Amniotic stem cell (primary cell): ENCODE measurements at places on chromosomes 6 and 20.

GRCh38 chr20:3101251-3101650 is 16.7 kb upstream of the AVP start:
- no peak for DNase-seq

- peak; percentile 11 for DNase-seq
Observed at GRCh38 chr20:16801919-16802651, 53.9 kb downstream of the OTOR start.

GRCh38 chr6:44407951-44408670 is 20.6 kb downstream of the CDC5L start:
- DNase-seq = no peak

DNA sequence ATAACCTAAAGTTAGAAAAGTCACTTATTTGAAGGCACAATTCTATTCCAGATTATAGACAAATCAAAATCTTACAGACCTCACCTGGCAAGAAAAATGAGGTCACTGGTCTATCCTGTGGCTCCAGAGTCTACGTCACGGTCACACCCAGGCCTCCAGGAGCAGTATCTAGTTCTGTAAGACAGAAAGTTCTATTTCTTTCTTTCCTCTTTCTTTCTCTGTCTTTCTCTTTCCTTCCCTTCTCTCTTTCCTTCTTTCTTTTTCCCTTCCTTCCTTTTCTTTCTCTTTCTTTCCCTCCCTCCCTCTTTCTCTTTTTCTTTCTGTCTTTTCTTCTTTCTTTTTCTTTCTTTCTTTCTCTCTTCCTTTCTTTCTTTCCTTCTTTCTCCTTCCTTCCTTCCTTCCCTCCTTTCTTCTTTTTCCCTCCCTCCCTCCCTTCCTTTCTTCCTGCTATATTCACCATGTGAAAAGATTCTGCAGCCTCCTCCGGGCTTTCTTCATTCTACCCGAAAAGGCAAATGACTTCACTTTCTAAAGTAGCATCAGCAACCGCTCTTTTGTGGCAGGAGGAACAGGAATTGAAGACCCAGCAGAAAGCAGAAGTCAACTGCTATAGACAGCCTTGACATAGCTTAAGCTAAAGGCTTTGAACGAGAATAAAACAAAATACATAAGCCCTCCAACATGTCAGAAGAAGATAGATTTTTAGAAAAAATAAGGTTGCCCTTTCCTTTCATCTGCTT is 83.9 kb upstream of the SIRPG start:
- DNase-seq = no peak

GRCh38 chr20:1904135-1904534 is 8.9 kb downstream of the SIRPA start:
- DNase-seq = no peak

DNA sequence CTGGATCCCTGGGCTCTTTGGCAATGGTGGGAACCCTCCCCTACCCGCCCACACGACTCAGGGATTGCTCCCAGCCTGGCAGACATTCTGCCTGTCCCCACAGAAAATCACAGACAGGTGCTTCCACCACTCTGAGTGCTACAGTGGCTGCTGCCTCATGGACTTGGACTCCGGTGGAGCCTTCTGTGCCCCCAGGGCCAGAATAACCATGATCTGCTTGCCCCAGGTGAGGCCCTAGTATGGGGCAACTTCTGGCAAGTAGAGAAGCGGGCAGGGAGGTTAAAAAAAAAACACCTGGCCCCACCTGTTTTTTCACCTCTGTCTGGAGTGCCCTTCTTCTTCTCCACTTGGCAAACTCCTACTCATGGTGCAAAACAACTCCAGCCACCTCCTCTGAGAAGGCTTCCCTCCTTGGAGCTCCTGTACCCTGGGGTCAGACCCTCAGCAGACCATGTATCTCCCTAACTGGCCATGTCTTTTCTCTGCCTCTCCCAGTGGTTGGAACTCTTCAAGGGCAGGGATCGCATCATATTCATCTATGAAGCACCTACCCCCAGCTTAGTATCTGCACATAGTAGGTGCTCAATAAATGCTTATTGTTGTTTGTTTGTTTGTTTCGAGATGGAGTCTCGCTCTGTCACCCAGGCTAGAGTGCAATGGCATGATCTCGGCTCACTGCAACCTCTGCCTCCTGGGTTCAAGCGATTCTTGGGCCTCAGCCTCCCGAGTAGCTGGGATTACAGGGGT is 1.1 kb downstream of the CLPSL2 start:
- DNase-seq = no peak

- no peak for DNase-seq
Observed at GRCh38 chr6:46221222-46221793, 50.5 kb upstream of the ENPP5 start.

GRCh38 chr20:41205313-41205712 is 68.0 kb downstream of the PLCG1 start:
- no peak for DNase-seq

- no peak for DNase-seq
Observed at GRCh38 chr6:45654673-45655072, 276.9 kb upstream of the SUPT3H start.

- DNase-seq = no peak
Observed at GRCh38 chr6:37160922-37161778, 8.8 kb upstream of the PIM1 start.

DNA sequence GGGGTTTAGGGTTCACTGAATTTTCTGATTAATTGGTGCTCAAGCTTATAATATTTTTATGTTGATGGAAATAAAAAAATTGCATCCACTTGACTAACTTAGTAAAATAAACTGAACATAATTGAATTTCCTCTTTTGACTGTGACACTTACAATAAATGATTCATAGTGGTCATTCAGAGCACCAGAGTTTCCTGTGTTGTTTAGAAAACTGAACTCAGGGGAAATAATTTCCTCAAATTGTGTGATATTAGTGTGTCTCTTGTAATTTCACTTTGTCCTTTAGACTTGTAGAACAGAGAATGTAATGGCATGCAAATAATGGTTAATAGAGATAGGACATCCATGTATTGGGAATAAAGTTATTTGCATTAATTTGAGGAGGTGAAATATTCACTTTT is 319.7 kb upstream of the MAN1A1 start:
- DNase-seq = no peak

DNA sequence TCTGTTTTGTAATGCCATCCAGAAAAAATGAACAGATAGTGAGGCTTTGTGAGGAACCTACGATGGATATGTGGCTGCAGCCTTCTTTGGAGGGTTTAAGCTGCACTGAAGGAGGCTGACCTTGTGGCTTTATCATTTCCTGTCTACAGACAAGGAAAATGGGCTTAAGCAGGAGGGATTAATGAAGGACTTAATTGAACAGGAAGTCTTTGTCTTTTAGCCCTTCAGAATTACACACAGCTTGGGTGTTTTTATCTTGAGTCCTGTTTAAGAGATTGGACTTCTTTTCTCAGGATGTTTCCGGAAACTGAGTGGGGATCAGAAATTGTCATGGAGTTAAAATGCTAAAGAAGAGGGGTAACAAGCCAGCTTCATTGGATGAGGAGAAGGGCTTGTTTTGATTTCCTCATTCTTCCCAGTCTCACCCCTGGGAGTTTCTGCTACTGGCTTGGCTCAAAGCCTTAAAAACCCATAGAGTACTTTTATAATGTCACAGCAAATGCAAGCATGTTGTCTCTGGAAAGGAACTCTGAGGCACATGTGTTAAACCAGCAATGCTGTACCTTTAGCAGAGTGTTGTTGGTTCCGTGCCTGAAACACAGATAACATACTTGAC is 193.6 kb downstream of the JARID2 start:
- DNase-seq = no peak

DNA sequence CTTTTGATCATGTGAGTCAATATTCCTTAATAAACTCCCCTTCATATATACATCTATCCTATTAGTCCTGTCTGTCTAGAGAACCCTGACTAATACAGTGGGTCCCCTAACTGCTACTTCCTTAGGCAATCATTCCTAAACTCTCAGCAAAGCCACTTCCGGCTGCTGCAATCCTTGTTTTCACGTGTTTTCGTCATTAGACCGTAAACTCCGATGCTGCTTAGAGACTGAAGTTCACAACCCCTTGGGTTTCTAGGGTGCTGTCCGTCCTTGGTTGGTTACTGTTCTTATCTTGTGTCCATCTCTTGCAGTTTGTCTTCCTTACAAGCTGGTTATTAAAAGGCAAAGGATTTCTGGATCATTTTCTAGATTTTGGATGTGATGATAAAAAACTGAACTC is 106.4 kb downstream of the GMPR start:
- no peak for DNase-seq

DNA sequence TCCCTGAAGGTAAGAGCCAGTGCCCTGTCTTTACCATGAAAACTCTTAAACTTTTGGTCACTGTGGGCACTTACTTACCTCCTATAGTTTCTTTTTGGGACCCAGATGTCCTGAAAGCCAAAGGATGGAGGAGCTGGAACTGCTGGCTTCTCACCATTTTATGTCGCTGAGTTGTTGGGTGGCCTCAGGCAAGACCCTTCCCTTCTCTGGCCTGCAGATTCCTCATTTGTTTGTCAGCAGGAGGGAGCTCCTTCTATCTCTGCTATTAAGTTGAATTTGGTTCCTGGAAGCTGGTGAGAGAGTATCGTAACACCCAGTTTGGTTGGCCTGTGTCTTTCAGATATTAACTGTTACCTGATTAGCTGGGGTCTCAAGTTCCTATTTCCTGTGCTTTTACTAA is 68.2 kb upstream of the MYL9 start:
- no peak for DNase-seq

GRCh38 chr20:50242863-50243609 is 52.4 kb downstream of the CEBPB start:
- DNase-seq = no peak

DNA sequence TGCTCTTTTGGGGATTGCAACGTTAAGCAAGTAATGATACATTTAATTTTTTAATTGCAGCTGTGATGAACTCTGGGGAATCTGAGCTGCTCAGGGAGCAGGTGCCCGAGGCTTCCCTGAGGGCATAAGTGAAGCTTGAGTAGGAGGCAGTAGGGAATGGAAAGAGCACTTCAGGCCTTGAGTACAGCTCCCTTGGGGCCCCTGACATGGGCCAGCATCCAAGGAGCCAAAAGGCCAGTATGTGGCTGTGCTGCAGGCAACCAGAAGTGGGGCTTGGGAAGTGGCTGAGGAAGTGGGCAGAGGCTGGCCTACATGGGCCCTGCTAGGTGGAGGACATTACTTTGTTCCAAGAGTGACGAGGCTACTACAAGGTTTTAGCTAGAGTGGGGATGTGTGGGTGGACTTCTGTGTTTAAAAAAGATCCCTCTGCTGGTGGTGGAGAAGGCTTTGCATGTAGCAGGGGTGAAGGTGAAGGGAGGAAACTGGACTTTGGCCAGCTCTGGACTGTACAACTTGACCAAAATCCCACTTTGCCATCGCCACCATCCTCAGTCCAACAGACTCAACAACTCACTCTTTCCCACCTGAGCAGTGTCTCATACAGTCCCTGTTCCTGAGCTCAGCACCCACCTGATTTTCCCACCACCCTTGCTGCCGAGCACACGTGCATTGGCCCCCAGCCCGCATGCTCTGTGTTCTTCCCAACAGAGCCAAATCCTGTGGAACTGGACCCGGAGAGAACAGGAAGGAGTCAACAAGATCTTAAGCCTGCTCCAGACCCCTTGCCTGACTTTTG is 10.9 kb upstream of the ZNF831 start:
- no peak for DNase-seq

DNA sequence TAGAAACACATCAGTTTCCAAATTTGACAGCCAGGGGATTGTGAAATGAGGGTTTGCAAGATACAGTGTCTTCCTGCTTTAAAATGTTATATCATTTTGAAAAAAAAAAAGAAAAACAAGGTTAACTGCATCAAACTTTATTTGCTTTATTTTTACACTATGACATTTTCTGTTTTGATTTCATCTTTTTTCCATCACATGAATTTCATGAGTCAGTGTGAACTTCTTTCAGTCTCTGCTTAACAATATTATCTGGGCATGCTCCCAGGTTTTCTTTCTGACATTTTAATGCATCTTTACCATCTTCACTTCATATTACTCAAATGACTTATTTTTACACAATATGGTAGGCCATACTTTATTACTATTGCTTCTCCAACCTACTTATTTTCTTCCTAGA is 1.9 kb downstream of the NCOA7 start:
- DNase-seq = no peak

DNA sequence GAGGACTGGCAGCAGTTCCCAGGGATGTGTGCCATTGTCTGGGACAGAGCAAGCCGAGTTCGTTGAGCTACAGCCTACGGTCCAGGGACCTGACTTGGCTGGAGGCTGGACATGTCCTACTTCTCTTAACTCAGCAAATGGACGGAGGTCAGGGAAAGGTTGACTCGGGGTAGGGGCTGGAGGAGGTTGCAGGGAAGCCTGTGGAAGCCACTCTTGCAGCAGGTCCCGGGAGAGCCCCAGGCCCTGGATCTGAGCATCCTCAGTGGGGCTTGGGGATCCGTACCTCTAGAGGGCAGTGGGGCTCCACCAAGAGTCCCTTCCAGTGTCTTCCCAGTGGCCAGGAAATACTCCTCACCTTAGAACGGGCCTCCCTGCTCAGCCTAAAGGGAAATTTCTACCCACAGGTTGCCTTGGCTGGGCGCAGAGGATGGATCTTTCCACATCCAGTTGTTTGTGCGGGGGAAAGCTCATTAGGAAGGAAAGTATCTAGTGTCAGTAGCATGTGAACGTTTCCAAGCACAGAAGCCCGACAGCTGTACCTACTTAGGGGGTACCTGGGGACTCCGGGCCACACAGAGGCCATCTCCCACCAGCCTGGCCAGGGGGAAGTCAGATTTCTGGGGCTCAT is 170.2 kb downstream of the NFATC2 start:
- DNase-seq = peak; percentile 49

GRCh38 chr20:56213321-56213720 is 35.2 kb upstream of the MC3R start:
- no peak for DNase-seq

- DNase-seq = no peak
Observed at GRCh38 chr6:16216501-16217155, 21.8 kb upstream of the GMPR start.

DNA sequence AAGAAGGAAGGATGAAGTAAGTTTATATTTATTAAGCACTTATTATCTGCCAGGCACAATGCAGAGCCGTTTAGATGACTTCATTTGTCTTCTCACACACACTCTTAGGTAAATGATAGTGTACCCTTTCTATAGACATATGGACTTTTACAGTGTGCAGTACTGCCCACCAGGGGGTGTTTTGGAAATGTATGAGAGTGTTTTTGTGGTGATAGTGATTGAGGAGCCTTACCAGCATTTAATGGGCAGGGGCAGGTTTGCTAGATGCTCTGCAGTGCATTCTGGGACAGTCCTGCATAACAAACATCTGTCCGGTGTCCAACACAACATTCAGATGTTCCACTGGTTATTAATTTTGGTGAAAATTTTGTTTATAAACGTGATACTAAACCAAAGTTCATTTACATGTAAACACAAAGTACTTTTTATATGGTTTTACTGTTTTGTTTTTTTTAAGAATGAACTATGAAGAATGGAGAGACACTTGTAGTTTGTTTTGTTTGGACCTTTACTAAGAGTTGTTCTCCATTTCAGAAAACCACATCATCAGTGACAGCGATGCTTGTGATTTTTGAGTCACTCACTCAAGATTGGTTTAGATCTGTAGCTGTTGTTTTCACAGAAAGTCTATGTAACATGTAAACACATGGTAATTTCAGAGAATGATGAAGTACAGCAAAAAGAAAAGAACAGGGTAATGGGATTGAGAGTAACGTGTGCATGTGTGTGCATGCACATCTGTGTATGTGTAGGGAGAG is 19.9 kb downstream of the KCNS1 start:
- DNase-seq = no peak

GRCh38 chr6:83006270-83006905 is 59.3 kb downstream of the UBE3D start:
- DNase-seq = no peak
